Stomach (tissue), 19 donors: ENCODE measurements at places on chromosomes 5 and 9.
A peak's percentile ranks its signal among the peaks of the same experiment; 100 is the strongest.

DNA sequence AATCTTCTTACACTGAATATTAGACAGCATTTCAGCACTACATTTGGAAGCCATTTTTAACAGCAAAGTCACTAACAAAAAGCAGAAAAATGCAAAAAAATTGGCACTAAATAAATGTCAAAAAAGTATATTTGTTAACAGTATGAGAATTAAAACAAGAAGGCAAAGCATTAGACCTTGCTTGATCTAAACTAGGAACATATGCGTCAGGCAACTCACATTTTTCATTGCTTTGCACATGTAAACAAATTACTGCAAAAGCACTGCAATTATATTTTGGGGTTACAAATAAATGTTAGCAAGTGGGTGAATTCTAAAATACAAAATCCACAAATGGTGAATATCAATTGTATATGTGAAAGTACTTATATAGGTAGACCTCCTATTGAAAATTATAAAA lies 49.0 kb upstream of the RAPGEF6 start:
- no peak for DNase-seq

DNA sequence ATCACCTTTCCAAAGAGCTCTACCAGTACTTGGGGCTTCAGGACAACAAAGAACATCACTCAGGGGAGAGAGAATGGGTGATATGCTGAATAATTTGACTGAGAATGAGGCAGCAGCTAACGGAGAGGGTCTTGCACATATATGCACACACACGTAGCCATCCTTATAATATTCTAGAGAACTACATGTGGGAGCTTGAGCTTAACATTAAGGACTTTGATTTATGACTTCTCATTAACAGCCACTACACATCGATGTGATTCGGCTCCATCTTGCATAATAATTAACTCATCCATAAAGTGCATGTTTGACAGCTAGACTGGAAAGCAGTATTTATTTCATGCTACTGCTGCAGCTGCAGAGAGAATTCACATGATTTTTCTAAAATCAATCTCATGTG lies 163.4 kb downstream of the RAB3C start:
- peak; percentile 21 for DNase-seq

DNA sequence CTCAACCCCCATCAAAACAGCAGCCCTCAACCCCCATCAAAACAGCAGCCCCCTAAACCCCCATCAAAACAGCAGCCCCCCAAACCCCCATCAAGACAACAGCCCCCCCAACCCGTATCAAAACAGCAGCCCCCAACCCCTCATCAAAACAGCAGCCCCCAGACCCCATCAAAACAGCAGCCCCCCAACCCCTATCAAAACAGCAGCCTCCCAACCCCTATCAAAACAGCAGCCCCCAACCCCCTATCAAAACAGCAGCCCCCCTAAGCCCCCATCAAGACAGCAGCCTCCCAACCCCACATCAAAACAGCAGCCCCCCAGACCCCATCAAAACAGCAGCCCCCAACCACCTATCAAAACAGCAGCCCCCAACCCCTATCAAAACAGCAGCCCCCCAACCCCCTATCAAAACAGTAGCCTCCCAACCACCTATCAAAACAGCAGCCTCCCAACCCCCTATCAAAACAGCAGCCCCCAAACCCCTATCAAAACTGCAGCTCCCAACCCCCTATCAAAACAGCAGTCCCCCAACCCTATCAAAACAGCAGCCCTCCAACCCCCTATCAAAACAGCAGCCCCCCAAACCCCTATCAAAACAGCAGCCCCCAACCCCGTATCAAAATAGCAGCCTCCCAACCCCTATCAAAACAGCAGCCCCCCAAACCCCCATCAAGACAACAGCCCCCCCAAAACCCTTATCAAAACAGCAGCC lies 1.2 kb downstream of the TPPP start:
- DNase-seq = no peak

GRCh38 chr5:34452170-34452828 lies 203.8 kb upstream of the RAI14 start:
- peak; percentile 58 for DNase-seq
